ENCODE measurements at places on chromosomes 12 and 14. TPM values are rescaled to one million over a fixed set of nuclear protein-coding genes. Genes with fewer than 3 reads are reported as not detected.

DNA sequence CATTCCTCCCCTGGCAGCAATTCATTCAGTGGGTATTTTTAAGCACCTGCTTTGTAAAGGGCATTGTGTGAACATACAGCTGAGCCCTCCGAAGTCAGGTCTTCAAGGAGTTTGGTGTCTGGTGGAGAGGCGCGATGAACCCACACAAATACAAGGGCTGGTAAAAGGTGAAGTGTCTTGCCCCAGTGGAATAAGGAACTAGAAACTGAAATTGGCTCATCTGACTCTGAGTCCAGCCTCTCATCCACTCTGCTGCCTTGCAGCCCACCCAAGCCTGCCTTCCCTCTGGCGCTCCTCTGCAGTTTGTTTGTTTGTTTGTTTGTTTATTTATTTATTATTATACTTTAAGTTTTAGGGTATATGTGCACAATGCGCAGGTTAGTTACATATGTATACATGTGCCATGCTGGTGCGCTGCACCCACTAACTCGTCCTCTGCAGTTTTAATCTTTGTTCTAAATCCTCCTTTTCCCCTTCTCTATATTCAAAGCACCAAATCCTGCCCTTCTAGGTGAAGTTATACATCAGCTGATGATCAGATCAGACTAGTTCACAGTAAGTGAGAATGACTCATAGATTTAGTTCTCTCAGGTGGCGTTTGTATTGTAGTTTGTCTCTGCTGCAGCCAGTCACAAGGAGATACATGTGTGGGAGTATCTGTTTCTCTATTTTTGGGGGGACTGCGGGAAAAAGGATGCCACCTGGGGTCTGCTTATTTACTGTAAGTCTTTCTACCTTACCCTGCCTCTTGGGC lies 394.5 kb downstream of the APAF1 start:
- no peaks in the 10 kb centered on the region for H3K4me1 ChIP-seq
- no peaks in the 10 kb centered on the region for H3K27me3 ChIP-seq
- no peak overlapping the region for H3K27ac ChIP-seq
- no peaks in the 10 kb centered on the region for H3K36me3 ChIP-seq

Gene TMEM132D
- not detected for total RNA-seq

Gene PPM1H
- 22.9 TPM for total RNA-seq

Gene SOAT2
- total RNA-seq = not detected
